ENCODE measurements at places on chromosomes 4 and X. TPM values are rescaled to one million over a fixed set of nuclear protein-coding genes. Genes with fewer than 3 reads are reported as not detected.

SLC34A2 gene
- not detected for total RNA-seq

CABS1 gene
- total RNA-seq: not detected

TMPRSS11A gene
- total RNA-seq: not detected

CLDN2 gene
- not detected for total RNA-seq

ARHGAP6 gene
- total RNA-seq: 1.8 TPM

SPANXB1 gene
- total RNA-seq: not detected

ZCCHC18 gene
- total RNA-seq: 0.36 TPM

GLRA2 gene
- not detected for total RNA-seq

FRG2 gene
- not detected for total RNA-seq

PDGFC gene
- 90.7 TPM for total RNA-seq

ACE2 gene
- total RNA-seq: not detected

ARR3 gene
- not detected for total RNA-seq

SSX2 gene
- not detected for total RNA-seq

C1QTNF7 gene
- total RNA-seq: 0.28 TPM

SLIT2 gene
- 13.6 TPM for total RNA-seq

SPANXA1 gene
- not detected for total RNA-seq

IL9R gene
- not detected for total RNA-seq

POLA1 gene
- total RNA-seq: 15.1 TPM

CLDN24 gene
- total RNA-seq: not detected

RHOXF2B gene
- not detected for total RNA-seq

SLC25A6 gene
- total RNA-seq: 166 TPM

CT45A2 gene
- total RNA-seq: not detected

CRMP1 gene
- 4.4 TPM for total RNA-seq

EIF1AX gene
- total RNA-seq: 12.2 TPM

AADAT gene
- total RNA-seq: 4.7 TPM

EPHA5 gene
- total RNA-seq: under 0.01 TPM

SORCS2 gene
- total RNA-seq: 0.36 TPM

CT47B1 gene
- total RNA-seq: not detected

Data from IMR-90 (cell line).